ENCODE measurements at places on chromosomes 6 and 20. TPM values are rescaled to one million over a fixed set of nuclear protein-coding genes. Genes with fewer than 3 reads are reported as not detected.

Gene TREM2
- 10.0 TPM for total RNA-seq

Gene MAN1A1
- 287 TPM for total RNA-seq

Gene SIM1
- total RNA-seq = not detected

Gene COL9A3
- total RNA-seq = 63.6 TPM

Gene CCN6
- 0.42 TPM for total RNA-seq

Gene VGLL2
- total RNA-seq = not detected

Gene DPPA5
- total RNA-seq = not detected

- DNase-seq = no peak
These were observed 24.1 kb downstream of the ATXN1 start for GRCh38 chr6:16736856-16737775.

GRCh38 chr20:31862506-31862905 is 7.8 kb downstream of the DUSP15 start:
- DNase-seq = no peak

DNA sequence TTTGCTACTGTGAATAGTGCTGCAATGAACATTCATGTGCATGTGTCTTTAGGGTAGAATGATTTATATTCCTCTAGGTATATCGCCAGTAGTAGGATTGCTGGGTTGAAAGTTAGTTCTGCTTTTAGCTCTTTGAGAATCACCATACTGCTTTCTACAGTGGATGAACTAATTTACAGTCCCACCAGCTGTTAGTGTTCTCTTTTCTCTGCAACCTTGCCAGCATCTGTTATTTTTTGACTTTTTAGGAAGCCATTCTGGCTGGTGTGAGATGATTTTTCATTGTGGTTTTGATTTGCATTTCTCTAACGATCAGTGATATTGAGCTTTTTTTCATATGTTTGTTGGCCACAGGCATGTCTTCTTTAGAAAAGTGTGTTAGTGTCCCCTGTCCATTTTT is 40.0 kb downstream of the PLG start:
- DNase-seq = no peak

DNA sequence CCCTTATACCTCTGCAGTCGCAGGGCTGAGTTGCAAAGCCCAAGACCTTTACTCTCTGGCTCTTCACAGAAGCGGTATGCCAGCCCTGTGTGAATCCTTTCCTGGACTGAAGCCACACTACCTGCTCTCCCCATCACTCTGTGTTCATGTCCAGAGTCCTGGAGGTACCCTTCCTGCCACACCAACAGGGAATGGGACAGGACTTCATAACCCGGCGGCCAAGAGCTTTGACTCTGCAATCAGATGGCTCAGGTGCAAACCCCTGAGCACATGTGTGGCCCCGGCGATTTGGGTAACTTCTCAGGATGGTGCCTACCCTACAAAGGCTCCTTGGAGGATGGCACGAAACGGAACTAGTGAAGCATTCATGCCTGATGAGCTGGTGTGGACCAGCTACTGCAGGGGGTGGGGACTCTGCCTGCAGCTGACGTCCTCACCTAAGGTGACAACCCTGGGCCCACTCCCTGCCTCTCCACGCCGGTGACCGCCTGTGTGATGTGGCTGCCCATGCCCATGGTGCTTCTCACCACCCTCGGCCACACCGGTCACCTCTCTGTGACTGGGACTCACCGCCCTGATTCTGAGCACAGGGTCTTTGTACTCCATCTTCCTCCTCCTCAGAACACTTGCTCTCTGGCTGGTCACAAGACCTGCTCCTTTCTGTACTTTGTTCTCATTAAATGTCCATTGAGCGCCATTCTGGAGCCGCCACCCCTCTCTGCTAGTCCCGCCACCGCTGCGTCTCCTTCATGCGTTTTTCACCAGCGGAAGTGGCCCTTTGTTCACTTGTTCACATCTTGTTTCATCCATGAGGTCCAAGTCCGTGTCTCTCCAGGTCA is 116.7 kb downstream of the SULF2 start:
- no peak for DNase-seq

- no peak for DNase-seq
These were observed 14.7 kb downstream of the AKIRIN2 start for GRCh38 chr6:87687296-87687695.

- DNase-seq = no peak
These were observed 643 bp upstream of the MAP3K4 start for GRCh38 chr6:160990847-160991405.

GRCh38 chr20:57260934-57261333 is 5.5 kb downstream of the BMP7 start:
- no peak for DNase-seq

- DNase-seq = no peak
These were observed 22.4 kb upstream of the PBOV1 start for GRCh38 chr6:138240476-138241245.

DNA sequence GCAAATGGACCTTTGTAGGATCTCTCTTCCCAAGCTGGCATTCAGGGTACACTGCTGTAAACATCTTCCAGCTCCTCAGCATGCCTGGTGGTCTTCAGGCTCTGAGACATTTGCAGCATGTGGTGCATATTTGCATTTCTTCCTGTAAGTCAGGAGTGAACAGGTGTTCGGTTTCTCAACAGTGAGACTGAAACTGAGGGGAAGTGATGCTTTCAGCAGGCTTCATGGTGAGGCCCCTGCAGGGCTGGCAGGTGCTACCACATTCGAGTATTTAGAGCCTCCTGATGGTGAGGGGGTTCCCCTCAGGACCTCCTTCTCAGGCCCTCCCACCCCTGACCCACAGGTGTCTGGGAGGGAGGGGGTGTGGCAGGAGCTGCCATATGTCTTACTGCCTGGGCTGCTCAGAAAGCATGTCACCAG is 15.1 kb downstream of the MYBL2 start:
- no peak for DNase-seq

All from tibial nerve (tissue), 4 donors.